ENCODE measurements at places on chromosomes 3 and 15.

GRCh38 chr15:40088929-40089755, 19.5 kb downstream of the BMF start:
- no peak for DNase-seq

GRCh38 chr3:181633556-181633955, 78.2 kb upstream of the SOX2 start:
- no peak for DNase-seq

DNA sequence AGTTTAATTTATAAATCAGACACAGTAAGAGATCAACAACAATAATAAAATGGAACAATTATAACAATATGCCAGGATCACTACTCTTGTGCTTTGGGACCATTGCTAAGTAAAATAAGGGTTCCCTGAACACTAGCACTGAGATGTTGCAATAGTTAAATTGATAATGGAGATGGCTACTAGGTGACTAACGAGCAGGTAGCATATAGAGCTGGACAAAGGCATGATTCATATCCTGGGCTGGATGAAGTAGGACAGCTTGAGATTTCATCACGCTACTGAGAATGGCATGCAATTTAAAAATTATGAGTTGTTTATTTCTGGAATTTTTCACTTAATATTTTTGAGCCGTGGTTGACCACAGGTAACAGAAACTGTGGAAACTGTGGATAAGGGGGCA, 20.7 kb upstream of the MYZAP start:
- DNase-seq, result no peak

DNA sequence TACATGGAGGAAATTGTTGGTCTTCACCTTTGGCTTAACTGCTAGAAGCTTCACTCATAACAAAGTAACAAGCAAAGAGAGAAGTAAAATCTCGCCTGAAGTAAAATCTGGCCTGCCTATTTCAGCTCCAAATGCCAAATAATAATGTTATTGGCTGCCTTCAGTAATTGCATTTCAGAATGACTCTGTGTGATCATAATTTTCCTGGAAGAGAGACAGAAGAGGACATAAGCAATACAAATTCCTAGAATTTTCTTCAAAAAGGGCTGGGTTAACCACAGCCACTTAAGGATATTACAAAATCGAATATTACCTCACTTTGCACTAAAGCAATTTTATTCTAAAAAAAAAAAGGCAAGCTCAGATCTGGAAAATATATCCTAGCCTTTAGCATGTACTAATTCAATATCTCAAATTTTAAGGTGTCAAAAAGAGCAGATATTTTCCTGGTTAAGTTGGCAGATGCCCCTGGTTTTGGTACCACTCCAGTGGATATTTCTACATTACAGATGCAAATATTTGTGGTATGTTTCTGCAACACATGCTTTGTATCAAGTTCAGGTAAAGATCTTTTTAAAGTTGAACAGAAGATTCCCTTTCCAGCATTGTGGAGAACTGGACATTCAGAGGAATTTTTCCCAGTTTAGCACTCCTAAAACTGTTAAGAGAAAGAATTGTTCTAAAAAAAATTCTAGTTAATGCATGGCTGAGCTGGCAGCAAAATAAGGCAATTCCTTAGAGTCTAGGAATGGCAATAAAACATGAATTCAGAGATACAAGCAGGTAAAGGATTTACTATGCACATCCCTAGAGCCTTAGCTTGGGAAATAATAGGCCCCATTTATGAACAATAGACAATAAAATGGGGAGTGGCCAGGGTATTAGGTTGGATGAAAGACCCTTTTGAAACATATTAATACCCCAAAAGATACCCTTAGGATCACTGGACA, 116.7 kb downstream of the STAC start:
- DNase-seq, result no peak

DNA sequence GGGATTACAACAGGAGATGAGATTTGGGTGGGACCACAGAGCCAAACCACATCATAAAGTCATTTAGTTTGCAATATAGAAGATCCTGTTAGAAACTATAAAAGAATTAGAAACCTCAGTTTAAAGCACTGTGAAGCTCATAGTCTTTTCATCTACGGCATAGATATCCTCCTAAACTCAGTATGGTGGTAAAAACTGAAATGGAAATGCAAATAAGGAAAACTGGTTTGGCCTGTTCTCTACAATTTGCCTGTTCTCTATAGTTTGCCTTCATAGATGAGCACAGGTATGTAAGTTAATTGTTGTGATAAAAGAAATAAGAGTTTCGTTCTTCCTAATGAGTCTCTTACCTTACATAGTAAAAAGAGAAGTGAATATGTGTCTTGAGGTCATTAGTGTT, 331.6 kb upstream of the ARL6 start:
- DNase-seq, result no peak

GRCh38 chr3:137554242-137554641, 209.9 kb upstream of the SOX14 start:
- no peak for DNase-seq

- no peak for DNase-seq
These were observed 57.2 kb upstream of the UBE2E1 start for GRCh38 chr3:23748398-23749110.

GRCh38 chr3:100533176-100533575, 40.8 kb downstream of the TMEM45A start:
- no peak for DNase-seq

- DNase-seq, result no peak
These were observed 120.4 kb upstream of the IQSEC1 start for GRCh38 chr3:13193320-13194284.

DNA sequence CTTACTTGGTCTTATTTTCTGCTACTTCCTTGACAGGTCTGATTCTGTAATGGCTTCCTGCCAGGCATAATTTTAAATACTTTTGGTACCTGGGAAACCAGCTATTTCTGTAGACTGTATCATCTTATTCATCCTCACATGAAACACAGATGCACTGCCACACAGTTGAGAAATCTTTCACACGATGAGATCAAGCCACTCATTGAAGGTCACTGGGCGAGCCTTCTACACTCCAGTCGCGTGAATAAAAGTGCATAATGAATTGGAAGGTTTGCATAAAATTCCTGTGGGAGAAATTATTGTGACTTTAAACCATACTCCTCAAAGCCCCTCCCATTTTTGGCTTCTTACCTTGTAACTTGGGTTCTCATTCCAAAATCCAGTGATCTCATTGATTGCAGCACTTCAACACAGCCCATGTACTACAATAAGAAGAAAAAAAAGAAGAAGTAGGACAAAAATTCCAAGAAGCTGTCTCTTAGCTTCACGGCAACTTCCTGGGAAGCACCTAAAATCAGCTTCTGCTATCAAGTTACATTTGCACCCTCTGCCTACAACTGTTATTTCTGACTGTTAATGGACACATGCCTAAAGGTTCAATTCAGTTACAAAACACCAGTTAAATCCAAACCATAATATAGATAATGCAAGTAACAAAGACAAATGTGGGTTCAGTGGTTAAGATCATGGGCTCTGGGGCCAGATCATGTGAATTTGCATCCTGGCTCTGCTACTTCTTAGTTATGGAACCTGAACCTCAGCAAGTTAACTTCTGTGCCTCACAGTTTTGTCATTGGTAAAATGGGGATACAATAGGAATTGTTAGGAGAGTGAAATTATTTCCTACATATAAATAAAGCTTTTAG, 39.0 kb downstream of the SHC4 start:
- no peak for DNase-seq

DNA sequence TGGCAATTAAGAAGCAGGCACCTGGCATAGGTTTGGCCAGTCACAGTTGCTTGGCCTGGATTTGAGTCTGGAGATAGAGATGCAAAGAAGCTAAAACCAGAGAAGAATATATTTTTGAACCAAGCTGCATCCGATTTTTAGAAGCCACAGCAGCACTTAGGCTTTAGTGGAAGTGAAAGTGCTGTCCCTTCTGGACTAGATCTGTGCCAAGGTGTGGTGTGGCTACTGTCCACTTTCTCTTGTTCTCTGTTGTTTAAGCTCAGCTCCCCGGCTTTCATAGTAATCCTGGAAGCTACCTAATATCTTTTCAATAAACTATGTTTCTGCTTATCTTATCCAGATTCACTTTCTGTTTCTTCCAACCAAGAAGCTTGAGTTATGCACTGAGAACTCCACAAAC, 183.4 kb upstream of the THRB start:
- DNase-seq, result no peak

GRCh38 chr3:23991683-23992628, 46.9 kb downstream of the NR1D2 start:
- DNase-seq, result no peak

DNA sequence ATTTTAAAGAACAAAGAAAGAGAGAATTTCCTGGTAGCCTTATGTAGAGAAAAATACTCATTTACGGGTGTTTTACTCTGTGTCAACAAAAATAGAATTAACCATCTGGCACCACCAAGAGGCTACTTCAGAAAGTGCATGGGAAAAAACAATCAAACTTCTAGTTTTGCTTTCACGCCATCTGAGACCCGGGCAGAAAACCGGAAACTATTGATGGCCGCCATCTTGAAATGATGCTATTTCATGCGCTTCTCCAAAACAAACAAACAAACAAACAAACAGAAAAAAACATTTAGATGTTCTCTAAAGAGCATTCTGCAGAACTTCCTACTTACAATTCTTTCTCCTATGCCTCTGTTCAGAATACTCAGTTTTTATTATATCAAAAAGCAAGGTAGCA, 49.4 kb upstream of the SYNPR start:
- no peak for DNase-seq

GRCh38 chr3:110593749-110594148, 477.9 kb upstream of the NECTIN3 start:
- DNase-seq, result no peak

DNA sequence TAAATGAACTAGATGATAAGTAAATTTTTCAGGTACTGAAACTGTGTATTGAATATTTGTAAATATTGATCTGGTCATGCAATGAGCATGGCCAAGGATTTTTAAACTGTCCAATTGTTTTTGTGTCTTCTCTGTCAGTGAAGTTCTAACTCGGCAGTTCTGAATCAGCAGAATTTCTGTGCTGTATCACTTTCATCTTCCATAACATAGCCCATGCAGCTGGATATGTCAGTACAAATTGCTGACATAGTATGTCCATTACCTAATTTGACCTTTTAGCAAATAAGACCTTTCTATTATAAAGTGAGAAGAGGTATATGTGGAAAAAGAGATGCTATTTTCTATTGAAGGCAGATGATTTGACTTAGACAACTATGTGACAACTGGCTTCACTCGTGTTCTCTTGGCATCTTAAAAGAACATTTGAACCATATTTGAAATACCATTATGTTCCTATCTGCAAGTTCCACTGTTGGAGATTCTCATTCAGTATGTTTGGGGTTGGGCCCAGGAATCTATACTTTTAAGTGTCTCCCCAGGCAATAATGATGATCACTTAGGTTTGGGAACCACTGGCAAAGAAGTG, 90.4 kb downstream of the CMSS1 start:
- DNase-seq, result no peak

GRCh38 chr15:83556068-83556467, 97.9 kb upstream of the ADAMTSL3 start:
- no peak for DNase-seq

GRCh38 chr15:68427366-68427765, 4.6 kb downstream of the ITGA11 start:
- DNase-seq, result no peak

DNA sequence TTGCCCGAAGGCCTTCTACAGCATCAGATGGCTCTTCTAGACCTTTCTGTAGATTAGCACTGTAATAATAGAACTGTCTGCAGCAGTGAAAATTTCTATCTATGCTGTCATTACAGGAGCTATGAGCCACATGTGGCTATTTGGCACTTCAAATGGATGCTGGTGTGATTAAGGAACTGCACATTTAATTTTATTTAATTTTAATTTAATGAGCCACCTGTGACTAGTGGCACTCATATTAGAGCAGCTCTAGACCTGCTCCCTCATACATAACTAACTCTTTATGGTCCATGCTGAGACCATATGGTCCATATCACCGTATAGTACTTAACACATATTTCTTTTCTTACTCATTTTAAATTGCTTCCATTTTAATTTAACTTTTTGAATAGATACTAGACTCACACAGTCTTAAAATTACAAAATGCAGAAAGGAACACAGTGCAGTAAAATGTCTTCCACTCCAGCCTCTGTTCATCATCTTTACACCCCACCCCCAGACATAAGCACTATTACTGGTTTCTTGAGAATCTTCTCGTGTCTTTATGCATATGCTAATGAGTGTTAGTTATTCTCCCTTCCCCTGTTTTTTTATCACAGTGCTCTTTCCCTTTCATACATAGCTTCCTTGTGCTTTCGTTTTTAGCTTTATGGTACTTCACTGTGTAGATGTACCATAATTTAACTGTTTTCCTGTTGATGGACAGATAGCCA, 9.6 kb downstream of the LSM3 start:
- no peak for DNase-seq

GRCh38 chr3:189320511-189320910, 148.7 kb downstream of the TPRG1 start:
- DNase-seq, result no peak

DNA sequence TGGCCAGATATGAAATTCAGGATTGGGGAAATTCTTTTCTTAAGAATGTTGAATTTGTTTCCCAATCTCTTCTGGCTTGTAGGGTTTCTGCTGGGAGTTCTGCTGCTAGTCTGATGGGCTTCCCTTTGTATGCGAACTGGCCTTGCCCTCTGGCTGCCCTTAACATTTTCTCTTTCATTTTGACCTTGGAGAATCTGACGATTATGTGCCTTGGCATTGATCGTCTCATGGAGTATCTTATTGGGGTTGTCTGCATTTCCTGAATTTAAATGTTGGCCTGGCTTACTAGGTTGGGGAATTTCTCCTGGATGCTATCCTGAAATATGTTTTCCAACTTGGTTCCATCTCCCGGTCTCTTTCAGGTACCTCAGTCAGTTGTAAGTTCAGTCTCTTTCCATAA, 152.2 kb downstream of the CFAP20DC start:
- no peak for DNase-seq

- no peak for DNase-seq
These were observed 443.8 kb upstream of the TGFBR2 start for GRCh38 chr3:30162579-30162978.

GRCh38 chr3:86929046-86929445, 61.9 kb downstream of the VGLL3 start:
- no peak for DNase-seq

DNA sequence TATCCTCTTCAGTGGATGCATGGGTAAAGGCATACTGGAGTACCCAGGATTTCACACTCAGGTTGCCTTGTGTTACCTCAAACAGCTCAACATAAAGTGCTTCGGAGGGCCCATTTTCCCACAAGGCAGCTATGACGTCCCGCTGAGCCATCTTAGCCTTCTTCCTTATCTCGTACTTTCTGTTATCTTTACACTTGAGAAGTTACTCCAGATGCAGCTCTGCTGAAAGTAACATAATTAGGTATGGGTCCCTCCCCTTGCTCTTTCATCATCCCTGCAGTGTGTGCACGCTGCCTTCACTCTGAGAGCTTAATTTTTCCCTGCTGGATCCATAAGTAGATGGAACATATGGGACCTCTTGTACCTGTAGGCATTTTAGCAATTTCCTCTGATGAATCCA, 410.3 kb downstream of the AGBL1 start:
- DNase-seq, result no peak

DNA sequence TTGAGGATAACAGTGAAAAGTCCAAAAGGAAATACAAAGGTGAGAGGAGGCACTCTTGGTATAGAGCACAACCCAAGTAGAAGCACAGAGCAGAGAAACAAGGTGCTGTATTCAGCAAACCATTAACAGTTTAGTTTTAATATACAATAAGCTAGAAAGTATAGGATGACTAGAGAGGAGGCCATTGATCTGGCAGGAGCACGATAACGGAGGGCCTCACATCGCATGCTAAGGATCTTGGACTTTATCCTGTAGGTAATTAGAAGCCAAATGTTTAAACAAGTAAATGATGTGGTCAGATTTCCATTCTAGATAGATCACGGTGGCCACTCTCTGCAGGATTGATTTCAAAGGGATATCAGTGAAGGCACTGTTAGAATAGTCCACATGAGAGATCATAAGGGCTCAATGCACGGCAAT, 935.0 kb downstream of the ROBO1 start:
- DNase-seq, result no peak

All from stimulated activated CD4-positive, alpha-beta T cell treated with anti-CD3 and anti-CD28 coated beads, Interleukin-15, amount 100 ng/mL, for 1 hour (primary cell).